Fibroblast of lung (primary cell): ENCODE measurements at places on chromosomes 1 and 21.

GRCh38 chr21:40505681-40506080 is 341.3 kb downstream of the DSCAM start:
- no peak for DNase-seq

GRCh38 chr21:36379251-36379650 is 5.9 kb upstream of the CHAF1B start:
- DNase-seq = no peak

DNA sequence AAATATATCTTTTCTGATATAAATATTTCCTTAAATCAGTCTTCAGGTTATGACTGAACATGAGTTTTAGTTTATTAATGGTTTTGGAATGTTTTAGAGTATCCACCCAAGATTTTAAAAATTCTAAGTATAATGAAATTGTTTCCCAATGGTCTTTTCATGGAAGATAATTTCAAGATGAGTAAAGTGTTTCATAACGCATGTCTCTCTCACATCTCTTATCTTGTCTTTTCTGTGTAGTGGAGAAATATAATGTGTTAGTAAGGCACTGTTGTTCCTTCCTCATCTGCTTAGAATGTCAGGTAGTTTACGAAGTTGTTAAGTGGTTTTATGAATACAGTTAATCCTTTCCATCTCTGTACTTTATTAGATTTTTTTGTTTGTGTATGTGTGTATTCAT is 49.6 kb downstream of the PLA2G4A start:
- no peak for DNase-seq

DNA sequence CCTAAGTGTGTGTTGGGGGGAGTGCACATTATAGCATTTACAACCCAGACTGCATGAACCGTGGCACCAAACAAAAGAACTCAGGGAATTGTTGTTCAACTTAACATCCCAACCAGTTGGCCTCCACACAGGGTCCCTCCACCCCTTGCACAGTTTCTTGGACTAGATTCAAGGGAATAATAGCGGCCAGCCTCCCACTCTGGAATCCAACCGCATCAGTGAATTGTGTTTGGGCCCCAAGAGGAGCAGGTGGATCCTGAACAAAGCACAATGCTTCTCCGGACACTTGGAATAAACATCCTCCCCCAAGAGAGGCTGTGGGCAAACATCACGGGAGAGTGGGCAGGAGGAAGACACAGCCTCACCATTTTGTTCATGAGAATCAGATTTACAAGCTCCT is 18.2 kb downstream of the CD34 start:
- DNase-seq = no peak

GRCh38 chr1:165344198-165344597 is 12.3 kb downstream of the LMX1A start:
- DNase-seq = no peak

GRCh38 chr1:176118985-176119384 is 88.1 kb downstream of the COP1 start:
- DNase-seq = peak; percentile 11

DNA sequence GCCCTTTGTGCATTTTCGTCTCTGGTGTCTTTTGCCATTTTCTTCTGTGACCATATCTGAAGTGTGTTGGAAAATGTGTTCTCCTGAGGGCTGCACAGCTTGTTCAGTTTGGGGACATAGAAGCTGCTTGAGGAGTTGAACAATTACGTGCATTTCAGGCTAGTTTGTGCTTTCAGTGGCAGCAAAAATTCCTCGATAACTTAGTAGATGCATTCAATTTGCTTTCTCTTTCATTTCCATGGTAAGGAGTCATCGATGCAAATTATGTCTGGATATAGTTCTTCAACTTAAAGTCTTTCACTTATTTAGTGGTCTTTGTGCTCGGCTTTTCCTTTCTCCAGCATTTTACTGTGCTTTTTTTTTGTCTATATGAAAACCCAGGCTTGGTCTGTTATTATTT is 441.5 kb downstream of the PLA2G4A start:
- no peak for DNase-seq

DNA sequence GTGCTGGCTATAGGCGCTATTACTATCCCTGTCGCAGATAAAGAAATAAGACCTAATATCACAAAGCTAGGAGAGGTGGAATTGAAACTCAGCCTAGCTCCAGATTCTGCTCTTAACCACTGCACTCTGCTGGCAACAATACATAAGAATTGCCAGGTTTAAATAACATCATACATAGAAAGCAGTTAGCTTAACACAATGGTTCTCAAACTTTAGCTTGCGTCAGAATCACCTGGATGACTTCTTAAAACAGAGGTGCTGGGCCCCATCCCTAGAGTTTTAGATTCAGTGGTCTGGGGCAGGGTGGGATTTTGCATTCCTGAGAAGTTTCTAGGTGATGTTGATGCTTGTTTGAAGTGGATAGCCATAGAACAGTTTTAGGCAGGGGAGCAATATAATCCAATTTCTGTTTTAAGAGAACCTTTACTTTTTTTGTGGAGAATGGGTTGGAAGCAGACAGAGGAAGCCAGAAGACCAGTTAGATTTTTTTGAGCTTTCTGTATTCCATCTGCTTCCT is 1.1 kb upstream of the POMGNT1 start:
- no peak for DNase-seq

DNA sequence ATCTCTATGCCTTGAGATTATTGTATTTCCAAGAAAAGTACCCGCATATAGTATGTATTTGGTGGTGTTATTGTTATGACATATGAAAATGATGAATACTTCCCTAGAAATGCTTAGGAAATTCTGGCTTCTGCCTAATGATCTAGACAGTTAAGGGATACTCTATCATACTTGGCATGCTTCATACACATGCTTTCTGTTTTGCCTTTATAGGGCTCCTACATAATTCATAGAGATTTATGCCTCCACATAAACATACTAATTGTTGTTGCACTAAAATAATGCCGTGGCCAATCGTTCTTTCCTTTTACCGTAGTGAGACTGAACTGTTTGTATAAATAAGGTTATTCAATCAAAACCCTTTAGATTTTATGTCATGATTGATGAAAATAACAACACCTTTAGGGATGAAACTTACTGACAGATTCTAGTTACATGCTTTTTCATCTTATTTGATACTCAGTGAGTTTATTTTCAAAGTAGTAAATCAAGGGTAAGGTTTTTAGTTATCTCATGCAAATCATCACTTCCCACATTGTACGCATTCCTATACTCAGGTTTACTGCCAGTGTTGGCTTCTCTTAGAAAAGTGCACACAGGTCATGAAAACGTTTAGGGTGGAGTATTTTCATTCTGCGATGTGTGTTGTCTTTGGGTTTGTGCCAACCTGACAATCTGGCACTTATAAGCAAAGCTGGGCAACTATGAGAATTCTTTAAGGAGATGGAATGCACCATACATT is 40.5 kb upstream of the SCYL3 start:
- DNase-seq = peak; percentile 33

- no peak for DNase-seq
These were observed 21.4 kb downstream of the KDM5B start for GRCh38 chr1:202786804-202787203.

DNA sequence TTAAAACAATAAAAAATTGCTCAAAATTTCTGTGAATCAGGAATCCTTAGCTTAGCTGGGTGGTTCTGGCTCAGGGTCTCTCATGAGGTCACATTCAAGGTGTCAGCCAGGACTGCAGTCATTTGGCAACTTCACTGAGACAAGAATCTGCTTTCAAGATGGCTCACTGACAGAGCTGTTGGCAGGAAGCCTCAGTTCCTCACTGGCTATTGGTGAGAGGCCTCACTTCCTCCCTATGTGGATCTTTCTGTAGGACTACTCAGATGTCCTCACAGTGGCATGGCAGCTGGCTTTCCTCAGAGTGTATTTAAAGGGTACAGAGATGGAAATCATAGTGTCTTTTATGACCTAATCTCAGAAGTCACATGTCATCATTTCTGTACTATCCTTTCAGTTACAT is 785.7 kb downstream of the ADGRL2 start:
- peak; percentile 18 for DNase-seq

- no peak for DNase-seq
These were observed 130.9 kb downstream of the GALNT2 start for GRCh38 chr1:230197644-230198567.

DNA sequence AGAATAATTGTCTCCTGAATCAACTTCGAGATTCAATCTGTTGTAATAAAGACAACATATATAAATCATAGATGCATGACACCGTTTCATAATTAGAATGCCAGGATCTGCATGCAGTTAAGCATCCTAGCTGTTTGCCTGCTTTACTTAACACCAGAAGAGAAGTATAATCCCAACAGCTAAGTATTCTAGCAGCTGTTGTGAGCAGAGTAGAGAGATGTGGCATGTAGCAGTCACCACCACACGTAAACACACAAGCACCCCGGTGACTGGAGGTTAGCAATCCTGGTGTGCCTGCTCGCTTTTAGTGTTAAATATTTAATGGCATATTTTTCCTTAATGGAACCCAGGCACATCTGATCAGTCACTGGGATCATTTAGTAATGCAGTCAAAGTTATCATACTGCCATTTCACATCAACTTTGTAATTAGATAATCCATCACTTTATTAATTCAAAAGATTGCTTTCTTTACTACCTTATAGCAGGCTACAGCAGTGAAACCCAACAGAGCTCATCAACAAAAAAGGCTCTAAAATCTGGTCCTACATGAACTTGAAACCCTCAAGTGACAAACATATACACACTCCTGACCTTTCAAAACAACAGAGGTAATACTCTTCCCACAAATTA is 187.9 kb downstream of the SMYD3 start:
- no peak for DNase-seq

GRCh38 chr21:45935628-45936027 is 45.9 kb upstream of the COL6A1 start:
- peak; percentile 70 for DNase-seq

DNA sequence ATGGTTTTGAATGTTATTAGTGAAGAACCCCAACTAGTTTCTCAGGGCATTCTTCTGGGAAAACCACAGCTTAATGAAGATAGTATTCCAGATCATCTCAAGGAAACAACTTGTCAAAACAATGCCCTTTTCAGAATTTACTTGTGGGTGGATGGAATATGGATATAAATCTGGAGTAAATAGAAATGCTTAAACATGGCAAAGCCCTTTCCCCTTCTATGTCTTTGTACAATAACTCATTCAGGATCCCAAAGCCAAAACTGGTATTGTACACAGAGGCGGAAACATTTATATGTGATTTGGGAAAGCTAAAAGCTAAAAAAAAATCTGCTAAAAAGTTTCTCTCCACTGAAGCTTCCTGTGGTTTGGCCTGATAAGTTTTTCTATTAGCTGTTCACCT is 55.5 kb upstream of the RGS5 start:
- peak; percentile 13 for DNase-seq

GRCh38 chr1:5651473-5651872 is 340.8 kb downstream of the NPHP4 start:
- no peak for DNase-seq

DNA sequence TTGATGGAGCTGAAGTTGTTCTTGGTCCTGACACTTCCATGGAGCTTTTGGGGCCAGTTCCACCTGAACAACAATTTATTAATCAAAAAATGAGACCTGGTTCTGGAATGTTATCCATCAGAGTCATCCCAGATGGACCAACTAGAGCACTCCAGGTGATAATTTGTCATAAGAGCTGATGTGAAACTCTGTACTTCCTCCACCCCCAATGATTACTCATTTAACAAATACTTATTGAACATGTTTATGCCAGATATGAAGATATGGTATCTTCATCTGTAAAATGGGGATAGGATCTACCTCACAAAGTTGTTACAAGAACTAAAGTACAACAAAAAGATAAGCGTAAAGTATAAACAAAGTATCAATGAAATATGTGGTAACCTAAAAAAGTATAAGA is 153.2 kb downstream of the VPS13D start:
- DNase-seq = no peak

- DNase-seq = no peak
These were observed 57.1 kb upstream of the DMRTB1 start for GRCh38 chr1:53401813-53402745.

- no peak for DNase-seq
These were observed 280.1 kb downstream of the PTPRC start for GRCh38 chr1:198918920-198919319.

- DNase-seq = no peak
These were observed 47.9 kb upstream of the LAPTM5 start for GRCh38 chr1:30805304-30806003.

- DNase-seq = peak; percentile 93
These were observed 85.9 kb downstream of the USP24 start for GRCh38 chr1:55129194-55129728.

GRCh38 chr21:46352913-46353312 is 29.0 kb downstream of the PCNT start:
- DNase-seq = no peak

DNA sequence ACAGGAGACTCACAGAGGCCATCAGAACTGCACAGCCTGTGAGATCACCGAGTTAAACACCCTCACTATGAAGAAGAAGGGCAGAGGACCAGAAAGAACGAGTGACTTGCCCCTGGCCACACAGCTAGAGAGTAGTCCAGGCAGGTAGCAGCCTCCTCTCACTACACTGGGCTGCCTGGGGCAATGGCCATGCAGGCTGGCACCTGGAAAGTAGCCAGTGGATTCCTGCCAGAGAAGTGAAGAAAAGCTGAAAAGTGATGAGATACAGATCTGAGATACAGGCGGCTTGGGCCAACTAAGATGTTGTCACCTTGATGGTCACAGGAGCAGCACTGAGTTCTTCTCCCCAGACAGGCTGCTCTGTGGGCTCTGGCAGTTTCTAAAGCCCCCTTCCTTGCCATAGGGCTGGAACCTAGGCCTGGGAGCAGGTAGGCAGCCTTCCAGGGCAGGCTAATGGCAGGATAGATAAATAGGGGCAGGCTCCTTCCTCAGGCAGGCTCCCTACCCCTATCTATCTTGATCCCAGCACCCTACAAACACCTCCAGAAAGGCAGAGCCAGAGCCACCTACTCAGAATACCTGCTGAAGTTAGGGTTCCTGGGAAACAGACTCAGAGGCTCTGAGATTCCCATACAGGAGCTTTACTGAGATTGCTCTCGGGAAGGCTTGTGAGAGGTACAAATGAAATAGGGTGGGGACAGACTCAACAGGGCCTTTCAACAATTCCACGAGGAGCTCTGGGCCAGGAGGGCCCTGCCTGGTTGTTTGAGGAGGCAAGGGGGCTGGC is 106.3 kb downstream of the BEND5 start:
- DNase-seq = no peak
